ENCODE measurements at places on chromosomes 7 and 10. TPM values are rescaled to one million over a fixed set of nuclear protein-coding genes. Genes with fewer than 3 reads are reported as not detected.

CFAP70 gene
- total RNA-seq: 0.73 TPM

DNA sequence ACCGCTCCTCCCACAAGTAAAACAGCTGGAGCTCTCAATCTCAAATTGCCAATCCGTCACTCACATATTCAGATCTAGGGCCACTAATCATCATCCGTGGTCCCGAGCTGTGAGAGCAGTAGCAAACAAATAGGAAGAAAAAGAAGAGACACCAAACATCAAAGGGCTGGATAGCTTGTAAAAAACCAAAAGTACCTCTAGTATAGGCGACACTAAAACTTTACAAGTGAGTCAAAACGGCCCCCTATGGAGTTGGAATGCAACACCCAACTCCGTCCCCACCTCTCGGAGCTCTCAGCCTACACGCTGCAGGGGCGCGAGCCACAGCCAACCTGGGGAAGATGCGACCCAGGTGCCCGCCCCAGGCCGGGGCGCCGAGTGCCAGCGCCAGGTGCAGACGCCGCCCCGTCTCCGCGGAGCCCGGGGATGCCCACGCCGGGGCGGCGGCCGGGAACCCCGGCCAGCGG lies 581 bp downstream of the FAM3C start:
- DNase-seq: peak; percentile 47

- peak; percentile 38 for DNase-seq
These were observed 192.3 kb downstream of the REEP3 start for GRCh38 chr10:63713191-63714144.

CYP3A5 gene
- not detected for total RNA-seq

PPP1R3C gene
- 0.17 TPM for total RNA-seq

ITGB8 gene
- 13.9 TPM for total RNA-seq

GRCh38 chr10:46995234-46995633 lies 84.0 kb downstream of the PTPN20 start:
- DNase-seq: no peak

PON3 gene
- not detected for total RNA-seq
